Naive thymus-derived CD8-positive, alpha-beta T cell (primary cell): ENCODE measurements at places on chromosomes 11 and 22. TPM values are rescaled to one million over a fixed set of nuclear protein-coding genes. Genes with fewer than 3 reads are reported as not detected.

GRCh38 chr22:29171721-29172120 is 34.0 kb upstream of the EMID1 start:
- peaks cover 7% of the 10 kb centered on the region for H3K27me3 ChIP-seq
- no peak for DNase-seq
- H3K4me1 ChIP-seq = peaks cover 10% of the 10 kb centered on the region
- H3K36me3 ChIP-seq = peaks cover 17% of the 10 kb centered on the region
- H3K27ac ChIP-seq = no peak overlapping the region
- H3K4me3 ChIP-seq = no peak overlapping the region

GRCh38 chr11:104090767-104091166 is 54.3 kb downstream of the DDI1 start:
- H3K27me3 ChIP-seq = peaks cover 5% of the 10 kb centered on the region
- no peaks in the 10 kb centered on the region for H3K36me3 ChIP-seq
- no peak overlapping the region for H3K27ac ChIP-seq
- H3K4me3 ChIP-seq = no peak overlapping the region
- H3K4me1 ChIP-seq = no peaks in the 10 kb centered on the region

Gene SLC5A12
- total RNA-seq = not detected

Gene EMID1
- total RNA-seq = not detected

Gene CDHR5
- not detected for total RNA-seq

Gene DLG2
- 6.2 TPM for total RNA-seq
